ENCODE measurements at places on chromosomes 7 and 10. TPM values are rescaled to one million over a fixed set of nuclear protein-coding genes. Genes with fewer than 3 reads are reported as not detected.

The SBDS gene
- polyA plus RNA-seq = 283 TPM

The PRR15 gene
- polyA plus RNA-seq = 18.4 TPM

The SYT15 gene
- polyA plus RNA-seq = 0.79 TPM

The PRPF18 gene
- 18.8 TPM for polyA plus RNA-seq

The AVPI1 gene
- polyA plus RNA-seq = 12.4 TPM

The VWC2 gene
- not detected for polyA plus RNA-seq

The STAG3 gene
- polyA plus RNA-seq = 1.7 TPM

The CNNM1 gene
- polyA plus RNA-seq = 0.13 TPM

The PNLIPRP1 gene
- 0.95 TPM for polyA plus RNA-seq

The TM9SF3 gene
- polyA plus RNA-seq = 42.9 TPM

The SH2B2 gene
- 2.4 TPM for polyA plus RNA-seq

The PWWP2B gene
- polyA plus RNA-seq = 2.0 TPM

The ERVW-1 gene
- not detected for polyA plus RNA-seq

The CRTAC1 gene
- 2.9 TPM for polyA plus RNA-seq

The IDI2 gene
- not detected for polyA plus RNA-seq

The FBXO24 gene
- polyA plus RNA-seq = not detected

The SEM1 gene
- 58.4 TPM for polyA plus RNA-seq

The SORBS1 gene
- polyA plus RNA-seq = 371 TPM

The BMPER gene
- 1.1 TPM for polyA plus RNA-seq

The CDC123 gene
- 36.7 TPM for polyA plus RNA-seq

The GCK gene
- 2.1 TPM for polyA plus RNA-seq

The SCIN gene
- 9.1 TPM for polyA plus RNA-seq

The ITPRIP gene
- polyA plus RNA-seq = 15.5 TPM

The PPIF gene
- polyA plus RNA-seq = 9.0 TPM

The ARMH3 gene
- 8.6 TPM for polyA plus RNA-seq

The MYO1G gene
- 1.4 TPM for polyA plus RNA-seq

The CYTH3 gene
- 20.2 TPM for polyA plus RNA-seq

The GJD4 gene
- not detected for polyA plus RNA-seq

The POLL gene
- polyA plus RNA-seq = 53.8 TPM

The OR2A1 gene
- 0.59 TPM for polyA plus RNA-seq

The PPP1R17 gene
- polyA plus RNA-seq = not detected

The PODXL gene
- 1.9 TPM for polyA plus RNA-seq

The SPAG6 gene
- not detected for polyA plus RNA-seq

The JMJD1C gene
- 34.1 TPM for polyA plus RNA-seq

The SLC13A1 gene
- not detected for polyA plus RNA-seq

The EBLN1 gene
- not detected for polyA plus RNA-seq

The TEX47 gene
- not detected for polyA plus RNA-seq

The SPDYE16 gene
- not detected for polyA plus RNA-seq

The GIMAP4 gene
- 3.2 TPM for polyA plus RNA-seq

The FAM25C gene
- polyA plus RNA-seq = 41.1 TPM

The FOXI2 gene
- not detected for polyA plus RNA-seq

The TMEM176B gene
- polyA plus RNA-seq = 26.8 TPM

The MALRD1 gene
- polyA plus RNA-seq = 1.5 TPM

The FLNC gene
- 7.8 TPM for polyA plus RNA-seq

The CDK1 gene
- polyA plus RNA-seq = 3.3 TPM

The GIMAP1 gene
- 4.3 TPM for polyA plus RNA-seq

The HOXA6 gene
- not detected for polyA plus RNA-seq
